ENCODE measurements at places on chromosomes 12 and 14. TPM values are rescaled to one million over a fixed set of nuclear protein-coding genes. Genes with fewer than 3 reads are reported as not detected.

The ZFYVE21 gene
- 67.8 TPM for polyA plus RNA-seq

The ZNF891 gene
- 0.39 TPM for polyA plus RNA-seq

The TRHDE gene
- polyA plus RNA-seq, result 1.6 TPM

The CCDC175 gene
- not detected for polyA plus RNA-seq

The DEGS2 gene
- 25.1 TPM for polyA plus RNA-seq

The KRT85 gene
- polyA plus RNA-seq, result 0.58 TPM

- no peak for DNase-seq
Observed at GRCh38 chr14:61641914-61642613, 53.2 kb upstream of the HIF1A start.

GRCh38 chr14:100117633-100118395, 41.6 kb downstream of the DEGS2 start:
- DNase-seq, result peak; percentile 25

DNA sequence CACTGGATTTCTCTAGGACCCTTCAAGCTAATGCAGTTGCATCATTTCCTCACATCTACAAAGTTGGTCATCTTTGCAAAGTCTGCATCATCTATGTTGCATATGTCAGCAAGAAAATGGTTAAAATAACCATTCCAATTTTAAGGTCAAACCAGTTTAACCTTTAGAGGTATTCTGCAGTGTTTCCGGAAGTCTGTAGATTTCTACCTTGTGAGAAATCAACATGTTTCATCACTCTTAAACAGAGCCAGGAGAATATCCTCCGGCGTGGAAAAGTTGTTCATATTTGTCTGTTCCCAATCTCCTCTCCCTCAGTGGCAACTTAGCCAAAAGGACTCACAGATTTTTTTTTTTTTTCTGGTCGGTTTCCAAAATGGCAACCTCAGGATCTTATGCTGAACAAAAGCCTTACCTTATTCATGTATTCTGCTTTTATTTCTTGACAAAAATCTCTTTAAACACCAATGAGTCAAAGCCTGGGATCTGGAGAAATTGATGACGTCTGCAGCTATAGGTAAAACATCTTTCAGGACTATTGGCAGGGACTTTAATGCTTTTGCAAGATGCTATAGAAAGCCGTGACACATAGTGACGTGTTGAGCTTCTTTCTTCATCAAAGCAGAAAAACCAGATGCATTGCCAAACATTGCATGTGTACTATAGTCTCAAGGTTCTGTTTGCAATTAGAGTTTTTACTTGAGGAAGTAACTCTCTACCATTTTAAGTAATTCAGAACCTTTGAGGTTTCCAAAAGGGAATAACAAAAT, 16.0 kb upstream of the CDK17 start:
- no peak for DNase-seq

- DNase-seq, result no peak
Observed at GRCh38 chr12:24175929-24176328, 226.5 kb upstream of the SOX5 start.

- no peak for DNase-seq
Observed at GRCh38 chr12:2306735-2307134, 253.9 kb downstream of the CACNA1C start.

DNA sequence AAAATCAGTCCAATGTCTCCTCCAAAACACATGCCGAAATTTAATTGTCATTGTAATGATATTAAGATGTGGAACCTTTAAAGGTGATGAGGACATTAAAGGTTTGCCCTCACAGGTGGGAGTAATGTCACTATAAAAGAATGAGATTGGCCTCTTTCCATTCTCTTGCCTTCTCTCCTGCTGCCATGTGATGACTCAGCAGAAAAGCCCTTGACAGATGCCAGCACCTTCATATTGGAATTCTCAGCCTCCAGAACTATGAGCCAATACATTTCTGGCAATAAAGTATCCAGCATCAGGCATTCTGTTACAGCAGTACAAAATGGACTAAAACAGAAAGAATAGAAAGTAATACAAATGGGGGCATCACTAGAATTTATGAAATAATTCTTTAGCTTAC, 609.7 kb downstream of the SLC16A7 start:
- no peak for DNase-seq

- DNase-seq, result no peak
Observed at GRCh38 chr14:98647754-98648153, 624.2 kb downstream of the BCL11B start.

- DNase-seq, result no peak
Observed at GRCh38 chr12:9319842-9320173, 111.6 kb upstream of the PZP start.

GRCh38 chr14:104805941-104806624, 5.2 kb downstream of the ZBTB42 start:
- no peak for DNase-seq

GRCh38 chr12:81039231-81039630, 38.6 kb upstream of the ACSS3 start:
- DNase-seq, result no peak

- DNase-seq, result no peak
Observed at GRCh38 chr14:61470961-61471293, 149.5 kb downstream of the PRKCH start.

DNA sequence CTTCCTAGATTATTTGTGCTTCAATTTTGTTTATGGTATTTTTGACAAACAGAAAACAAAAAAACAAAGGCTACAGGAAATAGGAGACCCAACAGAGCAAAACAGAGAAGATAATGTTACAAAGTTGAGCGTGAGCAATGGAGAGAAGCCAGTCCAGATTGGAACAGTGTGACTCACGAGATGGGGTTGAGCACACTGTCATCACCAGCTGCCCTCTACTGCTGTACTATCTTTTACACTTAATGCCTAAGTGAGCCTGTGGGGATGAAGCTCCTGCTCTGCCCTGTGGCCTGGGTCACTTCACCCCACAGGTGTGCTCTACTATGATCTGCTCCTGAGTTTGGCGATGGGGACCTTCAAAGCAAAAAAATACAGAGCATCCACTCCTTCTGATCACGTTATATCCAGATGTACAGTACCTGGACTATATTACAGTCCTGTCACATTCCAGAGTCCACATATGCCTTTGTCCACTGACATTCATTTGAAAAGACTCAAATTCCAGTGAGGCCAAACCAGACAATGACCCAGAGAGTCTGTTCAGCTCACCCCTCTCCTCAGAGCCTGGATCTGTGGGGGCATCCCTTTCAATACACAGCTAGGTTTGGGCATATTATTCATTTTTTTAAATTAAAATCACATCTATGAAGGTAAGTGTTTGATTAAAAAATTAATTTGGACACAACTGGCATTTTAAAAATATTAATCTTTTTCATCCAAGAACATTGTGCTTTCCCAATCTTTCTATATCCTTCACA, 4.4 kb downstream of the IPO8 start:
- DNase-seq, result peak; percentile 47

DNA sequence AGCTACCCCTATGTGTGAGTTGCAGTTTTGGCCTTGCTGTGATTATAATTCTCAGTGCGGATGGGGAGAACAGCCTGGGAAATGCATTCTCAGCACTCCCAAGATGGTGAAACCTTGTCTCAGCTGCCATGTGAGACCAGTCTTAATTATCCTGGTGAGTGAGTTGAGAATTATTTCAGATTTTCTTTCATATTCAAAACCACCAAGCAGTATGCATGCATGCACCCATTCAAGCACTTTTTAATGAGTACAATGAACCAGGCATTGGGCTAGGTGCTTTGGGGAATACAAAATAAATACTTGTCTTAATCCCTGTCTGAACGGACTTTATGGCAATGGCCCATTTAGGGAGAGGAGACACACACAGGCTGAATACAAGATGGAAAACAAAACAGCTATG, 94.7 kb downstream of the PTPN11 start:
- no peak for DNase-seq

GRCh38 chr14:103380719-103381377, 4.4 kb upstream of the MARK3 start:
- no peak for DNase-seq

All from kidney (tissue), 22 donors.